ENCODE measurements at places on chromosomes 5 and 9.
A peak's percentile ranks its signal among the peaks of the same experiment; 100 is the strongest.

GRCh38 chr5:121974261-121974660, 12.5 kb downstream of the SRFBP1 start:
- no peak for DNase-seq

- peak; percentile 86 for DNase-seq
Observed at GRCh38 chr5:132363431-132364112, 5.9 kb upstream of the SLC22A5 start.

DNA sequence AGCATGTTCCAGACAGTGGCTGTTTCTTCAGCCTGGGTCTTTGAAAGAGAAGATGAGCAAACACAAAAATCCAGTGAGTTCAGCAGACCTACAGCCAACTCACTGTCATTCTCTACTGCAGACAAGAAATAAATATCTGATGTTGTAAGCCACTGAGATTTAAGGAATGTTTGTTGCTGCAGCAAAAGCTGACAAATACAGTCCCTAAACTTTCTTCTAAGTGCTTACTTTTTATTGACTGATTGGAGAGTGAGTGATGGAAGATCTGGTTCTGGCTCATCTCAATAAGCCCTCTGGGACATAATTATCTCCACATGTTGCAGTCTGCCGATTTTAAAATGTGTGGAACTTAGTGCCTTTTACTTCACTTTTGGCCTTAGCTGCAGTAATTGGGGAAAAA, 69.9 kb upstream of the LMNB1 start:
- DNase-seq: no peak

DNA sequence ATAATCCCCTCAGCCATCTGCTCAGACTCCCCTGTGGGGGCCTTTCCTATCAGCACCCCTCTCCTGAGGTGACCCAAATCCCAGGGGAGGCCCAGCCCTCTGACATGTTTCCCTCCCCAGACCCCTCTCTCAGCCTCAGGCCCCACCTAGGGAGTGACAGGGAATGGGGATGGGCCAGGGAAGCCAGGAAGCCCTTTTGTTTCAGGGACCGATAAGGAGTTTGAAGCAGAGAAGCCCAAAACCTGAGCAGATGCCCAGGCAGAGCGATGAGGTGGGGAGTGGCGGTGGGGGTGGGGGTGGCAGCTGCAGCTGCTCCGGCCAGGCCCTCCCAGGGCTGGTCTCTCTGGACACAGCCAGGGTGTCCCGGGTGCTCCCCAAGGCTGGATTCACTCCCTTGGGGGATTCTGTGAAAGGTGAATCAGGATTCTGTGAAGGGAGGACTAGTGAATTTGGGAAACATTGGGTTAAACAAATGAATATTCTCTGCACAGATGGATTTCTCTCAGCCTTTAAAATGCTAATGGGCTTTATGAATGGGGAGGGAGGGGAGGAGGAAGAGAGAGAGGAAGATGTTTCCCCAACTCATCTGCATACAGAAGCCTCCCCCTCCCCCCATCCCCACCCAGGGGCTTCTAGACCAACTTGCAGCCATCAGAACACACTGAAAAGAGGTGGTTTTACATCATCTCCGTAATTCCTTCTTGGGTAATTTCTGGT, 17.4 kb downstream of the AKNA start:
- no peak for DNase-seq

GRCh38 chr9:114844766-114845165, 38.9 kb upstream of the TNFSF15 start:
- no peak for DNase-seq

DNA sequence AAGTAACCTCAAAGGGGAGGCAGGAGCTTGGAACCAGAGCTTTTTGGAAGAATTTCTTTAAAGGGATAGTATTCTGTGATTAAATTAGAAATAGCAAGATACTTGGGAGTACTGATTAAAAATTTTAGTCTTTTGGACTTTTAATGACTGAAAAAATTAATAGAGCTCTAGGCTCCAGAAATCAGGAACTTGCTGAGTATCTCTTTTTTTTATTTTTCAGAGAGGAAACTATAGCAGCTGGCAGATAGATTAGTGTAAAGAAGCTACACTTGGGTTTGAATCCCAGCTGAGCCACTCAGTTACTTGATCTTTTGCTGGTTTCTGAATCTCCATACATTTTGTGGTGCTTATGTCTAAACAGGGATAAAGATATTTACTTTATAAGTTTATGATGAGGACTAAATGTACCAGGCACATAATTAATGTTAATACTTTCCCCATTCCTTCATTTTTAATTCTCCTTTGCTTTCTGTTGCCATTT, 94.2 kb upstream of the TNC start:
- no peak for DNase-seq

GRCh38 chr5:169767938-169768337, 130.9 kb downstream of the DOCK2 start:
- DNase-seq: no peak

DNA sequence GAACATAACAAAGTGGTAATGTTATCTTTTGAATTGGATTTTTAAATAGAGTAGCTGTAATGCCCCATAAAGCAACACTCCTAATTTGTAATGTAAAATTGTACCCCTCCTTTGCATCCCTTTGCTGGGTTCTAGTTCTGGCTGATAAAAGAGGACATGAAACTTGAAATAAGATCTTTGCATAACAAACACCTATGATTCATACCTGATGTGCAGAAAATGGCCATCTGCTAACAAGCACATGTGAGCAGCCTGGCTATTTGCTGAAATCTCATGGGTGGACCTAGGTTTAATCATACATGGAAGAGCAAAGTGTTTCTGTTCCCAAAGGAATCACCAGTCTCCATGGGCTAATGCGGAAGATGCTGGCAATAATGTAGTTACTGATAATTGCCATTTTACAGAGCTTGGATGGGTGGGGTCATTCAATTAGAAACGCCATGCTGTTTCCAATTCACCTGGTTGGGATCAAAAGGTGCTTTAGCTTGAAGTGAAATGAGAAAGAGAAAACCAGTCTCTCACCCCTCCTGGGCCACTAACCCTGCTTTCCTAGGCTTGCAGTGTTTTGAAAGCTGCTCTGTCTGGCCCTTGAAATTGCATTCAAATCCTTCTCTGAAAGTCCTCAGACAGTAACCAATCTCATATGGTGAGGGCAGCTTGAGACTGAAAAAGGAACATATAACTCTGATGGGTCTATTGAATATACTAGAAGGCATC, 585.1 kb downstream of the TLE4 start:
- DNase-seq: no peak

GRCh38 chr5:142095035-142095434, 13.5 kb upstream of the NDFIP1 start:
- no peak for DNase-seq

DNA sequence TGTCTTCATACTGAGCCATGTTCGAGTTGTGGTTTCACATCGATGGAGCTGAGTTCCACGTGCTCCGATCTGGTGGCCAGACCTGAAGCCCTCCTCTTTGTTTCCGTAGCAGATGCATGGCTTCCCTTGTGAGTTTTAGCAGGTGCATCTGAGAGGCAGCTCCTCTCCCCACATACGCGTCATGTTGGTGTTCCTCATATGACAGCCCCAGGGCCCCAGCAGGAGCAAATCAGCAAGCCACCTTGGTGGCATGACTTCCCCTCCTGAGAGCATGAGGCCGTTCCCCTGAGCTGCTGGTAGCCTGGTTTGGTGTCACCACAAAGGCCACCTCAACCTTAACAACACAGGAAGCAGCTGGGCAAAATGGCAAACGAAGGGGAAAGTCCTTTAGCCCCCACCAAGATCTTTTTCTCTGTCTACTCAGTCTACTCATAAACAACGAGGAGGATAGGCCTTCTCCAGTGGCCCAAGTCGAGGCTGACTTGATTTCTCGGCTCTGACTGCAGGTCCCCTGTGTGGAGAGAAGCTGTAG, 5.9 kb downstream of the CYFIP2 start:
- no peak for DNase-seq

- no peak for DNase-seq
Observed at GRCh38 chr5:123176938-123177275, 87.9 kb downstream of the PRDM6 start.

DNA sequence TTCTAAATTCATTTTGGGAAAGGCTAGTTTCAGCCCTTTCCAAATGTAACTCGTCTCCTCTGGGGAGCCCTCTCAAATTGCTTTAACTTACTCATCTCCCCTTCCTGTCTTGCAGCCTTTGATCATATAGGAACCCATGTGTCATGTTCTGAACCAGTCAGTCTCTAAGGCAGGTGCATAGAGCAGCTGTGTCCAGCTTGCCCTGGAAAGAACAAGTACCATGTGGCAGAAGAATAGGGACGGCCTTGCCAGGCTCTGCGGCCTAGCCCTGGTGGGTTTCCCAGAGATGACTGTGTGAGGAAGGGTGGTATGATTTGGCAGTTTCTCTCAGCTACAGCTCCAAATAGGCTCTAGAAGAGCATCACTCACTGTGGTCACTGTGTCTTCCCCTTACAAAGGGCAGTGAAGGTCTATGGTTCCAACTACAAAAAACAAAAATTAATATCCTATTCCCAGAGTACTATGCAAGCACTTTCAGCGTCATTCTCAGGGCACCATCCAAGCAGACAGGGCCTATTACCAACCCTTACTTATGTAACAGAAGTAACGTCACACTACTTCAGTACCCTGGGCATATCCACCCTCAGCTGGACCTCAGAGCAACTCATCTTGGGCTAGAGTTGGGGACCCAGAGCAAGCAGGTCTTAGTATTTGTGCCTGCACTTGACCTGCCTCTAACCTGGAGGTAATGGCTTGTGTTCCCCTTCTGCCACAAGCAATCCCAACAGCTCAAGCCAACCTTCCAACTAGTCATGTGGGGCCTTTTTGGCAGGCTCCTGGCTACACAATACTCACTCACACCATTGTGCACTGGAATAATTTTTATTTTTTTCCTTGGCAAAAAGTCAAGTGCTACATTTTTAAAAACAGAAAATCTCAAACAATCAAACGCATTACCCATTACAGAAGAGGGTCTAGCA, 37.2 kb upstream of the UBAP2 start:
- DNase-seq: no peak

GRCh38 chr9:77011973-77012821, 7.3 kb upstream of the FOXB2 start:
- DNase-seq: peak; percentile 93

GRCh38 chr5:22590677-22591268, 262.4 kb downstream of the CDH12 start:
- DNase-seq: no peak

GRCh38 chr5:88803309-88803708, 79.7 kb downstream of the MEF2C start:
- no peak for DNase-seq

- no peak for DNase-seq
Observed at GRCh38 chr5:158422653-158423515, 563.9 kb upstream of the CLINT1 start.

Measured in osteoblast (primary cell).